Activated CD8-positive, alpha-beta memory T cell treated with anti-CD3 and anti-CD28 coated beads for 1 hour (primary cell): ENCODE measurements at places on chromosomes 13 and 19.

DNA sequence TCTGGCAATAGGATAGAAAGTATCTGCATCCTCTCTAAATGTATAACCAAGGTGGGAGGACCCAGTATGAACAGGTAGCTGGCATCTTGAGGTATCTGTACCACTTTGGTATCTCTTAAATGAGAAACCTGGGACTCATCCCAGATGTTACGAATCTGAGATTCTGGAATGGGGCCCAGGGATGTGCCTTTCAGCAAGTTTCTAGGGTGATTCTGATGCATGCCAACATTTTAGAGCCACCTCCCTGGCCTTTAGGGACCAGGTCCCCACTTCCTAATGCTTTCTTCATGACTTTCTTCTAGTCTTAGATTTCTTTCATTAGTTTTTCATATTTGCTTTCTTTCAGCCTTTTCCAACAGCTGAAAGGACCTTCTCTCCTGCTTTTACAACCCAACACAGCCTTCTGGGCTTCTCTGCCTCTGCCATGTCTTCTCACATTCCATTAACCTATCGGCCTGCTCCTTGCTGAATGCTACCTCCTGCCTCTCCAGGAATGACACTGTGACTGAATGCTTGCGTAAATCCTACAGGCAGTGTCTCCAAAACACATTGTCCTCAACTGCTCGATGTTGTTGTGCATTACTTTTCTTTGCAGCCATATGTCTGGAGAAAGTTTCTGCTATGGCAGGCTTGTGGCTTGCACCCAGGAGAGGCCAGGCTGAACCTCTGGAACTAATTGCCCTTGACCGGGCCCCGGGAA, 284.0 kb downstream of the DNAJC15 start:
- DNase-seq = no peak

GRCh38 chr19:51743405-51743804, 8.3 kb downstream of the FPR1 start:
- no peak for DNase-seq

DNA sequence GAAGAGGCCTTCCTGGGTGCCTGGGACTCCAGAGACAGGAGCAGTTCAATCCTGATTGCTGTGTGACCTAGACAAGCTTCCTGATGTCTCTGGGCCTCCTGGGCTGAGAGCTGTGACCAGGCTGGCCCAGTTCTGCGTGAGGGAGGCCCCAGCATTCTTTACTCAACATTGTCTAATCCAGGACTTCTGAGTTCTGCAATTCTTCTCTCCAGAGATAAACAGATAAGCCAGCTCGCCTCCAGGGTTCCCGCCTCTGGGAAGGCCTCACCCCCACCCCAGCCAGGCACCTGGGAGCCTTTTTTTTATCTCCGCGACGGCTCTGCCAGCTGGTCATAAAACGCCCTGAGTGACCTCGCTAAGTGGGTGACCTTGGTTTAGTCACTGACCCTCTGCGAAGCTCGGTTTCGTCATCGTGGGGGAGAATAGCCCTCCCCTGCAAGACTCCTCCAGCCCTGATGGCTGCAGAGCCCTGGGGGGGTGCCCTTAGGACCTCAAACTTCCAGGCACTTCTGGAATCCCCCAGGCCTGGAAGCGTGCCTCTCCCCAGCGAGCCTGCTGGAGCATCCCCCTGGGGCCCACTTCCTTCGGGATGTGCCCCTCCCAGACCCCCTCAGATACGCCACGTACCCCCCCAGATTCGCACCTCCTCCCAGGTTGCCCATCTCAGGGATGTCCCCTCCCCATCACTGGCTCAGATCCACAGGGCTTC, 1.9 kb downstream of the SULT2B1 start:
- DNase-seq = no peak

DNA sequence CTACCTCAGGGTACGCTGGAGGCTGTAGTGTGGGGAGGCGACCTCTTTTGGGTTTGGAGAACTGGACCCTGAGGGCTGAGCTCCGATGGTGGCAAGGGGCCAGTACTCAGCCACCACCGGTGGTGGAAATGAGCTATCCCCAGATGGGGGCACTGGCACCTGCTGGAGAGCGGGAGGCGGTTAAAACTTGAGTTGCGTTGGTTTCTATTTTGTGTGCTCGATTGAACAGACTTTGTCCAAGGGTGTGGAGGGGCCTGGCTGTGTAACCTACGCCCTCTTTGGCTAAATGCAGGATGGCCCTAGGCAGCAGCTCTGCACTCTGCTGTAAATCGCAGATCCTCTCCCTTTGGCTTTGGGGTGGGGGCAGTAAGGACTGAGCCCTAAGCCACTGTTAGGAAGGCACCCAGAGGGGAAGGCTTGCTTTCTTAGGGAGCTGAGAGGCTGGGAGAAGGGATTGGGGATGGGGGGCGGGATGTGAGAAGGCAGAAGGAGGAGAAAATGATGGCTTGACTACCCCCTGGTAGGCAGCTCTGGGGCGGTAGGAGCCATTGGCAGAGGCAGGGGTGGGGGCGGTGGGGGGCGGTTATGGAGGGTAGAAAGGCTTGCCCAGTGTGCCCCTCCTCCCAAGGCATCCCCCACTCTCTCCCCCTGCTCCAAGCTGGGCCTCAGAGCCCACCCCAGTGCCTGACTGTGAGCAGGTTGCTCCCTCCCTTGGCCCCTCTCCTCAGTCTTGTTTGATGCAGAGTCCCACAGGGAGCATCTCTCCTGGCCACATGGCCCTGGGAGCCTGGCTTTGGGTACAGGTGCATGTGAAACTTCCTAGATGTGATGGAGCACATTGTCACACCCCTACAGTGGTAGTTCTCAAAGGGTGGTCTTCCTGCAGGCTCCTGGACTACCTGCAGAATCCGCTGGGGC, 5.0 kb downstream of the VSTM2B start:
- DNase-seq = no peak

DNA sequence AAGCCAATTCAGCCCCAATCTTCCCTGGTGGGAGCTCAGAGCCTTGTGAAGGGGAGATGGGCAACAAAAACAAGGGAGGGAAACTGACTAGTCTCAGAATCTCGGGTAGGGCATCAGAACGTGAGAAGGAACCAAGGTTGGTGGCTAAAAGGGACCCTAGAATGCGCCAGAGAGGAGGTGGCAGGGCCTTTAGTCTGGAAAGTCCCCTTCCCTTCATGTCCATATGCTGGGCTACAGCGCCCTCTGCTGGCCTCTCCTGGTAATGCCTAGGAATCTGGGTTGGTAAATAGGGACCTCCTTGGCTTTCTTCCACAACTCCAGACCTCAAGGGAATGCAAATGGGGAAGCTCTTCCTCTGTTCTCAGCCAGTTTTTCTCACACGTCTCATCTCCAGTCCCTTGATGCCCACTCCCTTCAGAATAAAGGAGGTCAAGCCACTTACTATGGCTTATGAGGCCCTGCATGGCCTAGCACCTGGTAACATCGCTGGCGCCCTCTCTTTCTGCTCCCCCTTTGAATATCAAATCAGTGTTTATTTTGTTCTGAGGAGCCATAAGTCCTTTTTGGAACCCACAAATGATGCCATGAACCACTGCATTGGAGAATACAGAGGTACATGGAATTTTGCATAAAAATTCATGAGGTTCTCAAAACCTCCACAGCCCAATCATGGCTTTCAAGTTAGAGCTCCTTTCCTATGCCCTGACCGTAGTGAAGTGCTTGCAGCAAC, 1.4 kb upstream of the CCDC97 start:
- peak; percentile 91 for DNase-seq
